ENCODE measurements at places on chromosomes 16 and 17. TPM values are rescaled to one million over a fixed set of nuclear protein-coding genes. Genes with fewer than 3 reads are reported as not detected.

GRCh38 chr16:2472488-2472864, 1.4 kb downstream of the NTN3 start:
- DNase-seq = no peak

- DNase-seq = no peak
These were observed 26.0 kb downstream of the CLEC3A start for GRCh38 chr16:78048319-78048718.

Gene TBC1D10B
- 84.1 TPM for total RNA-seq

Gene KRTAP4-1
- total RNA-seq = not detected

DNA sequence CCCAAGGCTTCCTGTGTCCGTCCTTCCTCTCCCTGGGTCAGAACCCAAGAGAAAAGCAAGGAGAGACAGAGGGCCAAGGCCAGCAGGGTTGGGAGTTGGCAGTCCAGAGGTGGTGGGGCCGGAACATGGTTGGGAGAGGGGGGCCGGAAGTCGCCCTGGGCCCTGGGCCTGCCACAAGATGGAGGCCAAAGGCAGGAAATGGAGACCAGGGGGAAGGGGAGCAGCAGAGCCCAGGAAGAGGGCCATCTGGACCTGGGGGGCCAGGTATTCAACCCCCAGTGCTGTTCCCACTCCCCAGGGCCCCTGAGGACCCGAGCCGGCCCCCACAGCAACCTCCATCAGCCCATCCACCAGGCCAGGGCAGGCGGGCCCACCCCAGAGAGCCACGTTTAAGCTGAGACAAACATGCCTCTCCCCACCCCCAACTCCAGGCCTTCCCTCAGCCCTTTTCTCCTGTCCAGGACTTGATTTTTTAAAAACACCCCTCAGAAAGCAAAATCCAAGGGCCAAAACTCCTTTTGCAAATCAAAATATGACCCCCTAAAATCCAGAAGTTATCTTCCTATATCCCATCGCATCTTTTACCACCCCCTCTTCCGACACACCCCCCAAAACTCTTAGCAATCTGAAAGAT, 4.4 kb upstream of the BCL6B start:
- no peak for DNase-seq

DNA sequence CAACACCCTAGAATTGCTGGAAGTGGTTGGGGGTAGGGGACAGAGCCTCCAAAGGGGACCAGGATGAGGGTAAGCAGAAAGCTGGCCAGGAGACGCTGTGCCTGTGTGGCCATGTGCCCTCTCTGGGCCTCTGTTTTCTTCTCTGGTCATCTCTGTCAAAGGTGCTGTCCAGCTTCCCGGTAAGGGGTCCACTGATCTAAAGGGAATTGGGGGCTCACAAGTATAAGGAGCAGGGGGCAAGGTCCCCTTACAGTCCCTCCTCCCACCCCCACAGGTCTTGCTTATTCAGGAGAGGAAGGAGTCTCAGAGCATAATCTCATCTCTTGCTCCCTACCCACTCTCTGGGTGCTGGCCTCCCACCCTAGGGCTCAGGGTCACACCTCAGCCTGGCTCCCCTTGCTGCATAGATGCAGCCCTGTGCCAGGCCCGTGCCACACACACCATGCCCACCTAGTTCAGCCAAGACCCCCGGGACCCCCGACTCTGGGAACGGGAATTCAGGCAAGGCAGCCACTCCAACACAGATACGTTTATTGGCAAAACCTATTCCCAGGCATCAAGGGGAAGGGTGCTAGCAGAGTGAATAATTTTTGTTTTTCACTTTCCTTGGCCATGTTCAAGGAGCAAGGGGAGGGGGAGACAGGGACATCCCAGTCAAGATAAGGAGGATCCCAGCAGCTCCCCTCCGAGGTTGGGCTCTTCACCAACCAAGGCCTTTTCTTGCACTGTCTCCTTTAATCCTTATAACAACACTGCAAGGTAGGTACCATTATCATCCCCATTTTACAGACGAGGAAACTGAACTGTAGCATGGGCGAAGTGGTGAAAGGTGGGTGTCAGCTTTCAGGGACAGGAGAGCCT, 19.8 kb downstream of the SLC4A1 start:
- DNase-seq = no peak

DNA sequence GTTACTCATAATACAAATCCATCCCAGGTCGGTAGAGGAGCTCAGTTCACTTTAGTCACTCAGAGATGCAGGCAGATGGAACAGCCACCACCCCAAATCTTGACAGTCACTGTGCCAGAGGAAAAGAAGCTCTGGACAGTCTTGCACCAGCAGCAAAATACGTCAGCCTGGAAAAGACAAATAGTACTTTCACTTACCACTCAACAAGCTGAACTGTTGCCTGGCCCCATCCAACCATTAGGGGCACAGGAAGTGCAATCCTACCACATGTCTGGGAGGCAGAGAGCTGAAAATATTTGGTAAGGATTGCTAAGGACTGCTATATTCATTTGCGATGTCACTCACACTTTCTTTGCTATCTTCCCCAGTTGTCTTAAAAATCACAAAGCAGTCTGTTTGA, 239.1 kb upstream of the TOX3 start:
- DNase-seq = no peak

DNA sequence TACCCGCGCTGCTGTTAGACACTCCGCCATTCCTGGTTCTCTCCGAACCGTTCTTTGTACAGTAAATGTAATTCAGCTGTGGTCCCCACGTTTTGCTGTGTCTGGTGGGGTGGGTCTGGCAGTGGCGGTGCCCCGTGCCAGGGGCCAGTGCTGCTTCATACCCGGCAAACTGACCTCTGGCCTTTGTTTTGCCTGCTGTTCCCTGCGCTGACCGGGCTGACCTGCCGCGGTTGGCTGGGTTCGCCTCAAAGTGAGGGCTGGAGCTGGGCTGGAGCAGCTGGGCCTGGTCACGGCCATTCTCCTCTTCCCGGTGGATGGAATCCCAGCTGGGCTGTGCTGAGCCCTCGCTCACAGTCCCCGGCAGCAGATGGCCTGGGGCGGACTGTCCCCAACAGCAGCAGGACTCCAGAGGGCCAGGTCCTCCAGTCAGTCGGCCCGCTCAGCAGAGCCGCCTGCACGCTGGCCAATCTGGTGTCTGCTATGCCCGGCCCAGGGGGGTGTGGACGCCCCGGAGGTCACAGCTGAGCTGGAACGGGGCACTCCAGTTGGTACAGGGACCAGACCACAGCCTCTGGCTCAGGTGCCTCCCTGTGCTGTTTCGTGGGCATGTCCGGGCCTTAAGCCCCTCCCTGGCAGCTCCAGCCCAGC, 1.5 kb upstream of the WFIKKN1 start:
- DNase-seq = no peak

DNA sequence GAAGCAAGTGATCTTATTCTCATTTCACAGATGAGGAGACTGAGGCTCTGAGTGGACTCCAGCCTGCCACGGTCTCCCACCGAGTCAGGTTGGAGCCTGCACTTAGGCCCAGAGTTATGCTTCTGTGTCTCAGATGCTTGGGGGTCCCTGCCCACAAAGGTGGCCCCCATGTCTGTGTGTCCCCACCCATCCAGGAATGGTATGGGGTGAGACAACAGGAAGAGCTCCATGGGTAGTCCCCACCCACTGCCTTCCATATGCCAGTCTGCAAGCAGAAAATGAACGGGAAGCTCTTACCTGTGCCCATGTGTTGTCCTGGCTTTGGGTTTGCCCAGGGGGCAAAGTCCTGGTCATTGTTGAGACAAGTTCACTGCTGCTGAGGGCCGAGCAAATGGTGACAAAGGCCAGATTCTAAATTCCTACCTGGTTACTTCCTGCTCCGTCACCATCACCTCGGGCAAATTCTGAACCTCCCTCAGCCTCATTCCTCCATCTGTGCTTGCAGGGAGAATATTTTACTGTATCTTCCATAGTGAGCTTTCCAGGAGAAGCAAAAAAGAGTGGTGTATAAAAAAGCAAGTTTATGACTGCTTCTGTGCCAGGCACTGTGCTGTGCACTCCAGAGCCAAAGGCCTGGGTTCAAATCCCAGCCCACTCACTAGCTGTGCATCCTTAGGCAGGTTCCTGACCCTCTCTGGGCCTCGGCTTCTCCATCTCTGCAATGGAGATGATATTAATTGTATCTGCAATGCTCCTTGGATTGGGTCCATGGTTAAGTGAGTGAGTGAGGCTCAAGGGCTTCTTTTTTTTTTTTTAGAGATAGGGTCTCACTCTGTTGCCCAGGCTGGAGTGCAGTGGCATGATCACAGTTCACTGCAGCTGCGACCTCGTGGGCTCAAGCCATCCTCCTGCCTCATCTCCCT, 9.3 kb downstream of the IL4R start:
- no peak for DNase-seq

- DNase-seq = no peak
These were observed 22.0 kb downstream of the FLYWCH1 start for GRCh38 chr16:2933701-2934100.
